ENCODE measurements at places on chromosomes 3 and 15.
A peak's percentile ranks its signal among the peaks of the same experiment; 100 is the strongest.

GRCh38 chr3:104764496-104764895 is 602.2 kb upstream of the ALCAM start:
- no peak for DNase-seq

GRCh38 chr3:66402596-66403290 is 98.1 kb downstream of the LRIG1 start:
- DNase-seq: no peak

DNA sequence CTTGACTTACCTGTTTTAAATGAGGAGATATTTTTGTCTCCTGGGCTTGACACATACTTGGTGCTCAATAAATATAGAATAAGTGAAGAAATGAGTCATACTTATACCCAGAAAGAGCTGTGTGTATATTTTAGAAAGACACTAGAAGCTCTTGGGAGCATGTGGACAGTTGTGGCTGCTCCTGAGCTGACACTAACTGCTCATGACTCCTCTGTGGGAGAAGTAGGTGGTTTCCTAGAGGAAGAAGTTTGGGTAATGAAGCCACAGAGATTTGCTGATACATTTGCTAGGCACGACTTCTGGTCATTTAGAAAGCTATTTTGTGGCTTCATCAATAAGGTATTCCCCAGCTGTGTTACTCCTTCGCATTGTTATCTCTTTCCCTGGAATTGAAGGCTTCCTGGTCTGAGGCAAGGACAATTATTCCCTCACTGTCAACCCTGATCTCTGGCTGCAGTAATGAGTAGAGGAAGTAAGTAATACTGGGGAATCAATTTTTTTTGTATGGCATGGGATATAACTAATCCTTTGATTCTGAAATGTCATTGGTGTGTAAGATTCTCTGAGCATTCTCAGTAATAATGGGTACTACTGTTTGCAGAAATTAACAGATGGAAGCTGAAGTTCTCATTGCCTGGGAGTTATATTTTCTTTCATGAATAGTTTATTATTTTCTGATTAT is 79.6 kb upstream of the DCBLD2 start:
- DNase-seq: peak; percentile 7

- DNase-seq: no peak
Measured at GRCh38 chr15:73598530-73599160, 34.5 kb downstream of the NPTN start.

DNA sequence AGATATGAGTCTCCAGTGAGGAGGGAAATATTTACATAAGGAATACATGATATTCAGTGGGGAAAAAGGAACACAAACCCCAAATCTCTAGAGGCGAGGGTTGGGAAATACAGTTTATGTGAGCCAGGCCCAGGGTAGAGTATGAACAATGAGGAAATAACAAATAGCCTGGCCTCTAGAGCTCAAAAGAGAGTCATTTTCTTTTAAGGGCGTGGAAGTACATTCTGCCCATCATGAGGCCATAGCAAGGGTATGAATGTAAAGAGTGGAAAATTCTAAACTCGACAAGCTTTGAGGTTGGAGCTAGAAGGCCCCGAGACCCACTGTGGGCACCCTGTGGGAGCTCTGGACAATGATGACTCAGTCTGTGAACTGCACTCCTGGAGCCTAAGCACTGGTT is 27.8 kb upstream of the IGF2BP2 start:
- no peak for DNase-seq

GRCh38 chr3:109098079-109098644 is 19.8 kb downstream of the MORC1 start:
- DNase-seq: no peak

DNA sequence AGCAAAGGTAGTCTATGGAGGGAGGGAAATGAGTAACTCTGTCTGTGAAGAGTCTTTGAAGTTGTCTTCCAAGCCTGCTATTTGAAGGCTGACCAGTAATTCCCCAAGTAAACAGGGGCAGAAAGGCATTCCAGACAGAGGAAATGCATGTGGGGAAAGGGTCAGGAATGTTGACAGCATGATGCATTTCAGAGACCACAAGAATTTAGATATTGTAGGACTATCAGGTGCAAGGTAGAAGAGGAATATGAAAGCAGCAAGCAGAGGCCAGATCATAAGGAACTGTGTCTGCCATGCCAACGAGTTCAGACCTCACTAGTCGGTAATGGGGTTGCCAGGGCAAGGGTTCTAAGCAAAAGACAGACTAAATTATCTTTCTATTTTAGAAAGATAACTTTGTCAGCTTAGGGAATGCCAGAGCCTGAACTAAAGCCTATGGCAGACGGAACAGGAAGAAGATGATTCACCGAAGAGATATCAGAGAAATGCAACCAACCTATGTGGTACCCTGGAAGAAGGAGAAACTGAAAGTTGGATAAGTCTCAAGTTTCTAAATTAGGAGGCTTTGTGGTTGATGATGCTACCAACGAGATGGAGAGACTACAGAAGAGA is 327.0 kb upstream of the RORA start:
- DNase-seq: peak; percentile 15

DNA sequence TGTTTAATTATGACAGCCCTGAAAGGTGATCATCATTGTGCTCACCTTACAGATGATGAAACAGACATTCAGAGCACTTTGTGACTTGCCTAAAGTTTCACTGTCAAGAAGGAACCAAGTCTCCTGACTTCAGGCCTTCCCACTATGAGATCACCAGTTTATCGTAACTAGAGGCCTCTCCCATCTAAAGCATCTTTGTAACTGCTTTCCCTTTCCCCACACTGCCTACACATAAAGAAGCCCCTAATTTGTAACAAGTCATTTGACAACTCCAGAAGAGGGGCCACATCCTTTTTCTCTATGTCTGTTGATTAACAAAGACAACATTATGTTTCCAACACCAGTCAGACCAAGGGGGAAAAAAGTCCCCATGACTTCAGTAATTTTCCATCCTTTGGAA is 1.1 kb downstream of the KLHL6 start:
- DNase-seq: no peak

DNA sequence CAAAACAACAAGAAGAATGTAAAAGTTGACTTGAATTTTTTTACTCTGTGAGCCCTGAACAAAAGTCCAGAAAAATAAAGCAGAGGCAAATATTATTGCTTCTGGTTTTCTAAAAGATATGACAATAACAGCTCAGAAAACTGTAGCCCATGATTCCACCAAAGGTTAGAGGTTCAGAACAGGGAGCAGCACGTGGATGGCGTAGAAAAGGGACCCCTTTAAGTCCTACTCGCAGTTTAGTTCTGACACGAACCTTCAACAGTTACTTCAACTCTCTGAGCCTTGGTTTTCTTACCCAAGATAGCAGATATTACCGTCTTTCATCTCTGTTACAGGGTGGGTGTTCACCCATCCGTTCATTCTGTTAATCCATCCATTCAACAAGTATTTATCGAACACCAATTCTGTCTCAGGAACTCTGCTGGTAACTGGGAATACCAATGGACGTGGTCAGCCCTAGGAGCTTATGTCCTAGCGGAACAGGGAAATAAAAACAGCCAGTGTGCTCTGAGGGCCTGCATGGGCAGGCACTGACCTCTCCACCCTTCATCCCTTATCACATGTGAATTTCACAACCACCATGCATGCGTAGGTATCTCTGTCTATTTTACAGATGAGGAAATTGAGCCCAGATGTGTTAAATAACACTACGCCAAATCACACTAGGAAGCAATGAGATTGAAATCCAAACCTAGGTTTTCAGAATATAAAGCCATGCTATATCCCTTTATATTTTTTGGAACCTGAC is 274.2 kb upstream of the ICE2 start:
- DNase-seq: no peak

DNA sequence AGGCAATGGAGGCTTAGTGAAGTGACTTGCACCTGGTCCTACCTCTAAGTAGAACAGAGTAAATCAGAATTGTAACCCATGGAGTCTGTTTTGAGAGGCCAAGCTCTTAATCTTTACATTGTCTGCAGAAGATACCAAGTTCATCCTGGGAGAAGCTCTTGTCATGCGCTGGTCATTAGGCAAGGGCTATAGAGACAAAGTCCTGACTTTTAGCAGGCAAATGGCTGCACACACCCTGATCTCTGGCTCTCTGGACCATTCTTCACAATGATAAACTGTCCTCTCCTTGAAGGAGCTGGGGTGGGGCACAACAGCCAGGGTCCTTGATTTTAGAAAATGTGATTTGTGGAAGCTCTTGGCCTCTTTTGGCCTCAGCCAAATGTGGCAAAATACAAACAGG is 65.4 kb downstream of the MCTP2 start:
- DNase-seq: no peak

DNA sequence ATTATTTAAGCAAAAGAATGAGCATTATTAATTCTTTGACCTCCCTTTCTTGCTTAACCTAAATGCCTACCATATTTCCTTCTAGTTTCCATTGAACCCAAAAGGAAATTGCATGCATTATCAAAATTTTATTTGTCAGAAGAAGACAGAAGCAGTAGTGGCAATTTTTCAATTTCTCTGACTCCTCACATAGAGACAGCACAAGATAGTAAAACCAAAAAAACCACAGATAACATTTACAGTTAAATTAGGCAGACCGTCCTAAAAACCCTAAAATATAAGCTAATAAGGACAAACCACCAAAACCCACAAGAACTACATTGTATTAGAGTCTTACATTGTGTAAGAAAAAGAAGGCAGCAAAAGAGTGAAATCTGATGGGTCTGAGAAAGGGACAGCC is 27.1 kb downstream of the GOLGB1 start:
- no peak for DNase-seq

- DNase-seq: no peak
Measured at GRCh38 chr3:141389703-141390102, 21.4 kb downstream of the ZBTB38 start.

GRCh38 chr3:44343421-44343820 is 4.9 kb downstream of the TCAIM start:
- DNase-seq: no peak

DNA sequence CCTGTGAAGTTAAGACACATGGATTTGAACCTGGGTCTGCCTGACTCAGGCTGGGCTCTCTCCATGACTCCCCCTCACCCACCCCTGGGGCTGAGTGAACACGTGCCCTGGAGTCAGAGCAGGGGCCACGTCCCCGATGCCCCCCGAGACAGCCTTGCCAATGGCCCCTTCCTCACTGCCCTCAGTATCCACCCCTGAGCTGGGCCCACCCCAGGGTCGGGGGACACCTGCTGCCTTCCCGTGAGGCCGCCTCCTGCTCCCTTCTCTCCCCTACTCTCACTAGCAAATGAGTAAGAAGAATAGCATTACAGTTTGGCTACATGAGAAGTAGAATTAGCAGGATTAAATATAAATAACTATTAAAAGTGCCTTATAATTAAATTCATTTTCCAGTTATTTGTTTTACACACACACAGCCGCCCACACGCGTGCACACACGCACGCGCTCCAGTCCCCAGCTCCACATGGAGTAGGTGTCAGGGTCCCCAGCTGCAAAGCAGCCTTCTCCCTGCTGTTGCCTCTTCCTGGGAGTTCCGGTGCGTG is 117.4 kb upstream of the LINGO1 start:
- no peak for DNase-seq

- no peak for DNase-seq
Measured at GRCh38 chr3:148642214-148642613, 55.5 kb upstream of the AGTR1 start.

GRCh38 chr3:50218448-50218847 is 13.4 kb downstream of the SLC38A3 start:
- DNase-seq: no peak

DNA sequence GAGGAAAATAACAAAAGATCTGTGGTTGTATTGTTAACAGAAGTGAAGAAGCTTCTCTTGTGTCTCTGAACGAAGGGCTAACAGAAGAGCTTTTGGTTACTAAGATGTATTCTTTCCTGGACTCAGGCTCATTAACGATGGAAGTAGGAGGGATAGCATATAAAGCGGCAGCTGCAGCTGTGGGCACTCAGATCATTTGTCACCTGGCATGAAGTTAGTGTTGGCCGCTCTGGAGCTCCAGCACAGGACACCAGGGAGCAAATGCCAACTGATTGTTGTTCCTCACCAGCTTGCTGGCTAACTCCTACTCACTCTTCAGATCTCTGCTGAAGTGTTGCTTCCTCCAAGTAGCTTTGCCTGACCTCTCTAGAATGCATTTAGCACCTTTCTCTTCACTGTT is 15.5 kb upstream of the SLITRK3 start:
- DNase-seq: no peak
